ENCODE measurements at places on chromosomes 11 and 22.
A peak's percentile ranks its signal among the peaks of the same experiment; 100 is the strongest.

- DNase-seq: no peak
Measured at GRCh38 chr11:7609521-7609920, 63.8 kb downstream of the CYB5R2 start.

GRCh38 chr22:17808693-17809403 lies 34.6 kb upstream of the BID start:
- DNase-seq: no peak

- no peak for DNase-seq
Measured at GRCh38 chr11:11069841-11070835, 212.3 kb upstream of the ZBED5 start.

DNA sequence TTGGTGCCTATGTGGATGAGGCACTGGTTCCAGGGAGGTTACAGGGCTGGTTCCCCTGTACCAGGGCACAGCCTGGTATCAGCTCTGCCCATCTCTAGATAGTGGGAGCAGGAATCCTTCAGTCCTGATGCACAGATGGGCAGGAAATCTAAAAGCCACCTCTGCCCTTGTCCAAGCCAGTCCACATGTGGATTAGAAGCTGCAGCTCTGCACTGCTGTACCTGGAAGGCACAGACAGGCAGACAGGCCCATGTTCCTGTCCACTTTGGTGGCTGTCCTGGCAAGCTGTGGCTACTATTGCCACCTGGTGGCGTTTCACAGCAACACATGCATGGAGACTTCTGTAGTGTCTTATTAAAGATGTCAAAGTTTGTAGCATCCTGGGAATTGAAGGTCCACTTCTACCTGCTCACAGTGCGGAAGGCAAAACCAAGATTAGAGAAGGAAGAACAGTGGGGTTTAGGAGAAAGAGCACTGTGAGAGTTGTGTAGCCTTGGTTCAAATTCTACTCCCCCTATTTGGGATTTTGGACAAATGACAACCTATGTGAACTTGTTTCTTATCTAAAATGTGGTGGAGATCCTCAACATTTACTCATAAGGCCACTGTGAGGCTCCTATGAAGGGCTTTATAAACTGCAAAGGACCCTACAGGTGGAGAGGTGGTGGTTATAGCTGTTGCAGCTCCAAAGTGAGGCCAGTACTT lies 30.1 kb downstream of the NAV2 start:
- DNase-seq: peak; percentile 45

- no peak for DNase-seq
Measured at GRCh38 chr11:1573077-1573902, 1.2 kb upstream of the DUSP8 start.

DNA sequence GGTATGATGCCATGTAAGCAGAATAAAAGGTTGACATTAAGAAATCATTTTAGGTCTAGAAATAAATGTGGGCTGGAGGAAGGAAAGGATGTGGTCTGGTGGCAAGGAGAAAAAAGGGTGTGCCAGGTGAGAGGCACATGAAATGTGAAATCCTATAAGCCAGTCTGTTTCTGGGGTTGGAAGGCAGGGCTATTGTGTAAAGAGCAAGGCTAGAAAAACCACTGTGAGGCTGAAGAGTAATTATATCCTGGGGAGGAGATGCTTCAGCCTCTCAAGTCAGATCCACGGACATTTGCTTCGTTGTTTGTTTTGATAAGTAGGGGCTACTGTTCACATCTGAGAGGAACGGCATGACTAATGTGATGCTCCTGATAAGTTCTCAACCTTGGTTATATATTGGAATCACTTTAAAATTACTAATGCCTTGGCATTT lies 77.5 kb upstream of the CTSC start:
- DNase-seq: no peak

DNA sequence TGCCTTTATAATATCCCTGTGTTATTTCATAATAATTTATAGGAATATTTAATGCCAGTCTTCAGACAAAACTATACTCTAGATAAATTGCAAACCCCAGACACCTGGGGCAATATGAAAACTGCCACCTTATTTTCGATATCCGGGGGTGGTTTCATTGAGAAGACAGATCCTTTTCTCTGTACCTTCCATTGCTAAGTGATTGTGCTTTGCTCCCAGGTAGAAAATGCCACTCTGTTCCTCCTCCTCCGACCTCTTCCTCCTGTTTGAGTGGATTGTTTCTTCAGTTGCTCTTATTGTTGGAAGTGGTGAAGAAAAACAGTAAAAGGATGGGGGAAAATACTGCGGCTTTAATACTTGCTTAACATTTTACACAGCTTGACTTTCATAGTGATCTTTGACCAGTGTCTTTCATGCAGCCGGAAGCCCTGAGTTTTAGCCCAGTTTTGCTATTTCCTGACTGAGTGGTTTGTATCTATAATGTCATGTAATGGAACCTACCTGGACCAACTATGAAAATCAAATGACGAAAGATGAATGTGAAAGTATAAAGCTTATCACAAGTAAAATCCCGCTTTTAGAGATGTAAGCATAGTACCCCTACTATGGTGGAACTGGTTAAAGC lies 5.6 kb upstream of the GRIK4 start:
- DNase-seq: no peak

DNA sequence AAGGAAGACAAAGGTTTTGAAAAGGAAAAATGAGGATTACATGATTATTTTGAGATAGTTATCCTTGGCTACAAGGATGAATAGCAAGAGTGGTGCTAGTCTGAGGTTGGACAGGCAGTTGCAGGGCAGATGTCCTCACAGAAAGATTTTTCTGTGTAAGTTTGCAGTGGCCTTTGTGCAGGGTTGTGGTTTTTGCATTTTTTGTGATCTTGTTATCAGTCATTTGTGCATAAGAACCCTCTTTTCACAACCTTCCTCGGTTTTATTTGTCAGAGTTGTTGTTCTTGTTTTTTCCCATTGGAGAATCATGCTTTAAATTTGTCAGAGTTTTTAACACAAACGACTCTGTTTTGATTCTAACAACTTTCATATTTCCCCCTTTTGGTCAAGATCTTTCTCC lies 1.4 kb downstream of the CCDC134 start:
- DNase-seq: no peak

GRCh38 chr22:48574776-48575617 lies 1252.7 kb downstream of the BRD1 start:
- no peak for DNase-seq

GRCh38 chr11:47786373-47786772 lies 19.2 kb upstream of the FNBP4 start:
- no peak for DNase-seq

DNA sequence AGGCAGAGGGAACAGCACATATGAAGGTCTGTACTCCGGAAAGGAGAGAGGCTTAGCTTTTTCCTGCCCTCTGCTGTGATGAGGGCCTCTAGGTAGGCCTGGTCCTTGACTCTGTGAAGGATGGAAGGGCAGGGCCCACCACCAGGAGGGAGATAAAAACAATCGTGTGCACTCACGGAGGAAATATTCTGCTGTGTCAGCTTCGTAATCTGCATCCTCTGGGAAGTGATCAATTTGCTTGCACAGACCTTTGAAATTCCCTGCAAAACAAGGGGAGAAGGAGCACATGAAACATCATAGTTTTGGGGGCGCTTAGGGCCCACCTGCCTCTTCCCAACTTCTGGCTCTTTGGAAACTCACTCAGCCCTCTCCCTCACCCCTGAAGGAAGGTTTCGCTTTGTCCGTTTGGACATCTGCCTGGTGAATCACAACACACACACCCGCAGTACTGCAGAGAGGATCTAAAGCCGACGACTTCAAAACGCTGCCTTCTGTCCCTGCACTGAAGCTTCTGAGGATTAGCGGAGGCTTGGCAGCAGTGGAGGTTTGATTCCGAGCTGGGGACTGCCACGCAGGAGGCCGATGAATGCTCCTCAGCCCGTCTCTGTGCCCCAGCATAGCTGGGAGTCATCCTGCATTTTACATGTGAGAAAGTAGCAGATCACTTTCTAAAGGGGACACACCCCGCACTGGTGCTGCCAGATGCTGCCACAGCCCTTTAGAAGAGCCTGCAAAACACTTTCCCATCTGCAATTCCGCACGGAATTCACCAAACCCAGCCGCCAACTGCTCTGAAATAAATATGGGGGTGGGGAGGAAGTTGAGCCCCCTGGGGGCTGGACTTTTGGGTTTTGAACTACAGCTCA lies 58.6 kb upstream of the EIF3D start:
- no peak for DNase-seq

DNA sequence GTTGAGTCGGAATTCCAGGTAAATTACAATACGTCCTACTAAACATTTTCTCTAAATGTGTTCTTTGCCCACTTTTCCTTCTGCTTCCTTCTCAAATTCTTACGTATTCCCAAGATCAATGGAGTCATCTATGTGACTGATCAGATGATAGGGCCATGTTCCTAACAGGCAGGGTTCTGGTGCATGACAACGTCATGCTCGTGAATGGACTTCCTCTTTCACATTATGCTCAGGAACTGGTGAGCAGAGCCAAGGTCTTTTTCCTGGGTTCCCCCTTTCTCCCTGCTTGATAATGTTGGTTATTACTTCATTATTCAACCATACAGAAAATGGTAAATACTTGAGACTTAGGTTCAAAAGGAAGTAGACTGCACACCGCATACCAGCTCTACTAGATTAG lies 789.4 kb downstream of the OPCML start:
- no peak for DNase-seq

DNA sequence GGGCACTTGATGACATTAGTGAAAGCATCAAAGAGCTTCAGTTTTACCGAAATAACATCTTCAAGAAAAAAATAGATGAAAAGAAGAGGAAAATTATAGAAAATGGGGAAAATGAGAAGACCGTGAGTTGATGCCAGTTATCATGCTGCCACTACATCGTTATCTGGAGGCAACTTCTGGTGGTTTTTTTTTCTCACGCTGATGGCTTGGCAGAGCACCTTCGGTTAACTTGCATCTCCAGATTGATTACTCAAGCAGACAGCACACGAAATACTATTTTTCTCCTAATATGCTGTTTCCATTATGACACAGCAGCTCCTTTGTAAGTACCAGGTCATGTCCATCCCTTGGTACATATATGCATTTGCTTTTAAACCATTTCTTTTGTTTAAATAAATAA lies 10.6 kb downstream of the REXO2 start:
- DNase-seq: no peak

DNA sequence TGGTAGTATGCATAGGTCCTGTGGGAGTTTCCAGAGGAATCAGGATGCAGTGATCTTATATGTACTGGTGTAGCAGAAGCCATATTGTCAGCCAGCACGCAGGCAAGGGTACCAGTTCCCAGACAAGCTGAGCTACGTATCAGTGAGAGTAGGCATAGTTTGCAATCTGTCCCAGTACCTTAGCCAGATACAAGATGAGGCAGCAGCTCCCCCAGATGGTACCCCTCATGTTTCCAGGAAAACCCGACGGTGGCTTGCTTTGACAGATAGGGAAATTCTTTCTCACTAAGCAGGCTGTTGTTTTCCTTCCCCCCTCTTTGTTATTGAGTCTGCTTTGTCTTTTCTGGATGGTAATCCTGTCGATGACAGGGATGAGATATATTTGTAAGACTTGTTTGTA lies 109.7 kb upstream of the RRM1 start:
- no peak for DNase-seq

DNA sequence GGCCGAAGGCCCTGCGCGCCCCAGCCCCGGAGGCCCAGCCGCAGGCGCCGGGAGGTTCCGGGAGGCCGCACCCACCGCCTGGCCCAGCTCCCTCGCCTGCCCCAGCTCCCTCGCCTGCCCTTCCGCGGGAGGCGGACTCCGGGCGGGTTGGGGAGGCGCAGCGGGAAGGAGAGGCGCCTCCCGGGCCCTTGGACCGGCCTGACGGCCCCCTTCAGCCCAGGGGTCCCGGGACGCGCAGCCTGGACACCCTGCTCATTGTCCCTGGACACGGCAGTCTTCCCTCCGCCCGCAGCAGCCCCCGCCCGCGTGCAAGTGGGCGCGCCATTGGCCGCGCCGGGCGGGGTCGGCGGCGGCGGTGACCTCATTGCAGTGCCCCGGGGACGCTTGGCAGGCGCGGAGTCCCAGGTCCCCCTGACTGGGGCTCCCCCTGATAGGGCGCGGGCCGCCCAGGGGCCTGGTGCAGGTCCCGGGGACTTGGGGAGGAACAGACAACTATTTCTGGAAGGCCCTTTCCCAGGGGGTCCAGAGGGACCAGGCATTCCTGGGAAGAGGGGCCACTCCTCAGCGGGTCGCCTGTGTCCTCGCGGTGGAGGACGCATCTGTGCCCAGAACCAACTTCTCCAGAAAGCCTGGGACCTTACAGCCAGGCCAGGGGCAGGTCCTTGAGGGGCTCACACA lies 501 bp downstream of the CD151 start:
- DNase-seq: no peak

- peak; percentile 49 for DNase-seq
Measured at GRCh38 chr11:35485656-35486322, 39.6 kb downstream of the PAMR1 start.

GRCh38 chr22:26516503-26516902 lies 4.2 kb upstream of the TFIP11 start:
- no peak for DNase-seq

- DNase-seq: no peak
Measured at GRCh38 chr11:32435942-32436750, 807 bp upstream of the WT1 start.

DNA sequence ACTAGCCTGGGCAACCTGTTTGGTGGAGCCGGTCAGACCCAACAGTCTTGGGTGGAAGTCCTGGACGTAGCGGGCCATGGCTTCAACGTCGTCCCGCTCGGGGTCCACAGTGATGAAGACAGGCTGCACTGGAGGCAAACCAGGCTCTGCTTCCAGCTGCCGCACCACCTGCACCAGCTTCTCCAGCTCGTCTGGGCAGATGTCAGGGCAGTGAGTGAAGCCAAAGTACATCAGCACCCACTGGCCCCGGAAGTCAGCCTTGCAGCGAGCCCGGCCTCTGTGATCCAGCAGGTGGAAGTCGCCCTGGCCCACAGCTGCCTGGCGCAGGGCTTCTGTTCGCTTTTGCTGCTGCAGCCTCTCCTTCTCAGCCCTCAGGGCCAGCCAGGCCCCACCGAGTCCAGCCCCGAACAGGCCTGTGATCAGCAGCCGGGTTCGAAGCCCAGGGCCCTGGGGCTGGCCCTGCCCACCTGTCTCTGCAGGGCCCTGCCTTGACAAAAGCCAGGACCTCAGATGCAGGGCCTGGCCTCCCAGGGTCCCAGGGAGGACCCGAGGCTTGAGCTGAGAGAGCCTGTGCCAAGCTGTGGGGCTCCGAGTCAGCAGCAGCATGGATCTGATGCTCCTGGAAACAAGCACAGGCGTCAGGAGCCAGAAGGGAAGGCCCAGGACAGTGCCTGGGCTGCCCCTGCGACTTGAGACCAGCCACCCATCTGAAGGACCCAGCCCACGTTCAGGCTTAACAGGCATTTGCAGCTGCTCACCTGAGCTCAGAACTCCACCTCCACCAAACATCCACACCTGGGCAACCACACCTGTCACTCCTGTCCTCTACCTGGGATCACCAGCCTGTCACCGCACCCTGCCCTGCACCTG lies 1.4 kb downstream of the SCO2 start:
- DNase-seq: no peak

Measured in T-helper 17 cell (primary cell).